Glutamatergic neuron (in vitro differentiated cells): ENCODE measurements at places on chromosomes 6 and 20.

DNA sequence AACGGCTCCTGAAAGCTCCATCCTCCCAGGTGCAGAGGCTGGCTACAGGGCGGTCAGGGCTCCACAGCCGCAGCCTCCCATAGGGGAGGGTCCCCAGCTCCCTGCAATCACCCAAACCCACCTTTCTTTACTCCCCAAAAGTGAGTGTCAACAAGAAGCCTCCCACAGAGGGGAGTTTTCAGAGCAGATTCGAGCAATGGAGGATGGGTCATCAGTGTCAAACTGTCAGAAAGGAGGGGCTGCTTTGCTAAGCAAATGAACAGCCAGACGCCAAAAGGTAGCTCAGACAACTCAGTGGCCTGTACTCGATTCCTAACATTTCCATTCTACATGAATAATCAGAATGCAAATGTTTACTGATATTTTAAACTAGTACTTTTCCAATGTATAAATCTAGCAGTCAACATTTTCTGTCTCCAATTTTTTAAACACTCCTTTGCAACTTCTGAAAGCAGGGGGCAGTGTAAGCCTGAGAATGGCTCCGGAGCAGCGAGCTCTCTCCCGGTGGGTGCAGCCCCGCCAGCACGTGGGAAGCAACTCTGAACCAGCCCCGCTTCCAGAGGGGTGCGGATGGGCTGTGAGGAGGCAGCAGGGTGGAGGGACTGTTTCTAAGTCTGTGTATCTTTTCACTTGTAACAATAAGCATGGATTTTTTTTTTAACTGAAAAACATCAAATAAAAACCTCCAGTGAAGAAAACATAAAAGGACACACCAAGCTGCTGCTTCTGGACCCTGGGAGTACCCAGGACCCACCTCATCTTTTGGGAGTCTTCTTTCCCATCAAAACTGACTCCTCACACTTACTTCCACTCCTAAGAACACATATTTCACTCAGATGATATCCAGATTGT is 54.9 kb downstream of the TAF4 start:
- peak; percentile 75 for DNase-seq

- no peak for DNase-seq
Observed at GRCh38 chr6:56992703-56993102, 37.8 kb downstream of the BEND6 start.

DNA sequence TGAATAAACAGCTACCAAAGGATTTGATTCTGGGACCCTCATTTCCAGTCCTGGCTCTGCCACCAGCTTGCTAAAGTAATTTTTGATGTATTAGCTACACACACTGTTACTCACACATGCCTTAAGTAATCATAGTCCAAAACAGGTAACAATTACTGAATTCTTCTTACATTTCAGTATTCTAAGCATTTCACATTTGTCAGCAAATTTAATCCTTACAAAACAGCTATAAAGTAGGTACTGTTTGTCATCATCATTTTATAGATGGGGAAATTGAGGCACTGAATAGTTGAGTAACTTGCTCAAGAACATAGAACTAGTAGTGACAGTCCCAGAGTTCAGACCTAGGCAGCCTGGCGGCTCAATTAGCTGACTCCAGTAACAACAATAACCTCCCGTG is 272.6 kb downstream of the QKI start:
- no peak for DNase-seq

- DNase-seq, result peak; percentile 69
Observed at GRCh38 chr6:91669154-91669870, 1082.4 kb upstream of the MAP3K7 start.

DNA sequence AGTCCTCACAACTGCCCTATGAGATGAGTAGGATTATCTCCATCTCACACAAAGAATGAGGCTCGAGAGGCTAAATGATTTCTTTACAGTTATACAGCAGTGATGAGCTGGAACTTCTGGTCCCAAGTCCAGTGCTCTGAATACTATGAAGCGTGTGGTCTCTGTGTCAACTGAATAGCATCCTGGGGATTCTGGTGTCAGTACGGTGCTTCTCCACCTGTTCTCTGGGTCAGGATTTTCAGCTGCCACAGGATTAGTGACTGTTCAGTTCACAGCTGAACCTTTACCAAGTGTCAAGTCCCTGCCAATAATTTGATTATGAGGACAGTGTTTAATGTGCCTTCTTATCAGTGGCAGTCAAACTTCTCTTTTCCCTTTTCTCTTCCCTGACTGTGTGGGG is 5.2 kb upstream of the MAFB start:
- no peak for DNase-seq

GRCh38 chr20:24531631-24532419 is 62.4 kb downstream of the SYNDIG1 start:
- no peak for DNase-seq
